ENCODE measurements at places on chromosomes 2 and 18.
A peak's percentile ranks its signal among the peaks of the same experiment; 100 is the strongest.

- H3K36me3 ChIP-seq, result no peaks in the 10 kb centered on the region
- H3K4me3 ChIP-seq, result no peak overlapping the region
- DNase-seq, result no peak
- H3K27ac ChIP-seq, result no peak overlapping the region
- H3K4me1 ChIP-seq, result peaks cover 6% of the 10 kb centered on the region
Measured at GRCh38 chr2:30164131-30164925, 17.5 kb downstream of the YPEL5 start.

- H3K4me3 ChIP-seq, result no peak overlapping the region
- no peaks in the 10 kb centered on the region for H3K4me1 ChIP-seq
- no peaks in the 10 kb centered on the region for H3K27me3 ChIP-seq
- DNase-seq, result no peak
- H3K36me3 ChIP-seq, result no peaks in the 10 kb centered on the region
- no peak overlapping the region for H3K27ac ChIP-seq
Measured at GRCh38 chr2:162768656-162769055, 69.9 kb downstream of the KCNH7 start.

GRCh38 chr2:5479265-5479928 lies 212.8 kb upstream of the SOX11 start:
- DNase-seq, result peak; percentile 28
- H3K36me3 ChIP-seq, result no peaks in the 10 kb centered on the region
- H3K27me3 ChIP-seq, result peaks cover 16% of the 10 kb centered on the region
- no peaks in the 10 kb centered on the region for H3K4me1 ChIP-seq
- H3K4me3 ChIP-seq, result no peak overlapping the region

GRCh38 chr2:225600444-225600843 lies 200.9 kb downstream of the NYAP2 start:
- H3K36me3 ChIP-seq, result no peaks in the 10 kb centered on the region
- peaks cover 4% of the 10 kb centered on the region for H3K27me3 ChIP-seq
- H3K4me1 ChIP-seq, result no peaks in the 10 kb centered on the region
- DNase-seq, result no peak
- H3K27ac ChIP-seq, result no peak overlapping the region

DNA sequence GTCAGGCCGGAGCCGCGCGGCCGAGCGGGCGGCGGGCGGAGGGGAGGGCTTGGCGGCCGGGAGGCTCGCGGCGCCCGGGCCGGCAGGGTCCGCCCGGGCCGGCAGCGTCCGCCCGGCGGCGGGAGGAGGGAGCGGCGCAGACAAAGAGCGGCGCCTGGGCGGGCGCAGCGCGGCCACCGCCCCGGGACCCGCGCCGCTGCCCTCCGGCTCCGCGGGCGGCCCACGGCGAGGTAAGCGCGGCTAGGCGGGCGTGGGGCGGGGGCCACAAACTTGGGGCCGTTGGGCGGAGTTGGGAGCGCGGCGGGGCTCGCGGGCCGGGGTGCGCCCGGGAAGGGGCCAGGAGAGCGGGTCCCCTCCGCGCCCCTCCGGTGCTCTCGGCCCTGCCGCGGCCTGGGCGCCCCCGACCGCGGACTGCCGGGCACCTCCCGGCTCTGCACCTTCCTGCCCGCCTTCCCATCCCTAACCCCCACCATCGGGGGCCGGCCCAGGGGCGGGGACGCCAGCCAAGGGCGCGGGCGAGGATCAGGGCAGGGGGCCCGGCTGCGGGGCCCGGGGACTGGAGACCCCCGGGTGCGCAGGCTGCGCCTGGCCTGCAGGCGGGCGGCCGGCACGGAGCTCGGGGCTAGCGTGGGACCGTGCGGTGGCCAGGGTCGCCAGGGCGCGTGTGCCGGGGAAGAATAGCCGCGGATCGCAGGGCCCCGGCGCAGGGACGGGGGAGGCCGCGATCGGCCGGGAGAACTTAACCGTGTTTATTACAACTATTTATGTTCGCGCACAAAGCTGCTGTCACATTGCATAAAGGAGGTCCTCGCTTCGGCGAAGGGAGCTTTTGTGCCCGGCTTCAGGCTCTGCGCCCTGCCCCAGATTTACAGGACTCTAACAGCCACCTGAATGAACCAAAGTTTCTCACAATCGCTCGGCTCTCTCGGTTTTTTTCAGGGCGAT lies at the start of gene NCK2:
Gene NCK2 (plus strand): TSS at position 4 of the 945 bp plus-strand sequence. CDS start 110,152 bp downstream, outside the sequence.
- peaks cover 70% of the 10 kb centered on the region for H3K4me1 ChIP-seq
- H3K4me3 ChIP-seq, result peak within 1 kb of the TSS; percentile 88
- peak within 1 kb of the TSS; percentile 96 for H3K27ac ChIP-seq
- H3K36me3 ChIP-seq, result peaks cover 37% of the 10 kb centered on the region
- no peak for DNase-seq

DNA sequence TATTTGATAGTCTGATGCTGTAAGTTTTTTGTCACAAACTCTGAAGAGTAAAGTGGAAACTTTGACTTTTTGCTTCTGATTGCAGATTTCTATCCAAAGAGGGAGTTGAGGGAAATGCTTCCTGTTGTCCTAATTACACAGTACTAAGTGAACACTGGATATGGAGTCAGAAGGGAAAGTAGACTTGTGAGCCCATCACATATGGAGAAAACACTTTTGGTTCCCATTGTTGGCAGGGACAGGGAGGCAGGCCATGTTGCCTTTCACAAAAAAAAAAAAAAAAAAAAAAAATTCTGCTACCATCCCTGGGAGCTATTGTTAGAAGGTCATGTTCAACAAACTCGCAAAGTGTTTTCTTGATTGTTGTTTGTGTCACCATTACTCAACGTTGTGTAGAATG lies 144.3 kb downstream of the RPIA start:
- H3K36me3 ChIP-seq, result no peaks in the 10 kb centered on the region
- no peaks in the 10 kb centered on the region for H3K27me3 ChIP-seq
- H3K4me3 ChIP-seq, result no peak overlapping the region
- no peak for DNase-seq
- no peaks in the 10 kb centered on the region for H3K4me1 ChIP-seq

- no peak overlapping the region for H3K4me3 ChIP-seq
- H3K27ac ChIP-seq, result no peak overlapping the region
- H3K4me1 ChIP-seq, result no peaks in the 10 kb centered on the region
- DNase-seq, result no peak
Measured at GRCh38 chr2:236583621-236584203, 14.1 kb downstream of the ACKR3 start.

- H3K27ac ChIP-seq, result peak overlapping the region; percentile 52
- peaks cover 1% of the 10 kb centered on the region for H3K36me3 ChIP-seq
- no peak overlapping the region for H3K4me3 ChIP-seq
- peak; percentile 35 for DNase-seq
Measured at GRCh38 chr18:74248595-74248994, 43.2 kb downstream of the CYB5A start.

GRCh38 chr2:157820193-157820592 lies 55.9 kb downstream of the ACVR1 start:
- peaks cover 4% of the 10 kb centered on the region for H3K4me1 ChIP-seq
- no peak for DNase-seq
- no peak overlapping the region for H3K27ac ChIP-seq

- H3K36me3 ChIP-seq, result no peaks in the 10 kb centered on the region
- no peak overlapping the region for H3K4me3 ChIP-seq
- no peaks in the 10 kb centered on the region for H3K27me3 ChIP-seq
- DNase-seq, result no peak
- H3K27ac ChIP-seq, result no peak overlapping the region
- peaks cover 4% of the 10 kb centered on the region for H3K4me1 ChIP-seq
Measured at GRCh38 chr2:40680547-40680946, 228.7 kb upstream of the SLC8A1 start.

DNA sequence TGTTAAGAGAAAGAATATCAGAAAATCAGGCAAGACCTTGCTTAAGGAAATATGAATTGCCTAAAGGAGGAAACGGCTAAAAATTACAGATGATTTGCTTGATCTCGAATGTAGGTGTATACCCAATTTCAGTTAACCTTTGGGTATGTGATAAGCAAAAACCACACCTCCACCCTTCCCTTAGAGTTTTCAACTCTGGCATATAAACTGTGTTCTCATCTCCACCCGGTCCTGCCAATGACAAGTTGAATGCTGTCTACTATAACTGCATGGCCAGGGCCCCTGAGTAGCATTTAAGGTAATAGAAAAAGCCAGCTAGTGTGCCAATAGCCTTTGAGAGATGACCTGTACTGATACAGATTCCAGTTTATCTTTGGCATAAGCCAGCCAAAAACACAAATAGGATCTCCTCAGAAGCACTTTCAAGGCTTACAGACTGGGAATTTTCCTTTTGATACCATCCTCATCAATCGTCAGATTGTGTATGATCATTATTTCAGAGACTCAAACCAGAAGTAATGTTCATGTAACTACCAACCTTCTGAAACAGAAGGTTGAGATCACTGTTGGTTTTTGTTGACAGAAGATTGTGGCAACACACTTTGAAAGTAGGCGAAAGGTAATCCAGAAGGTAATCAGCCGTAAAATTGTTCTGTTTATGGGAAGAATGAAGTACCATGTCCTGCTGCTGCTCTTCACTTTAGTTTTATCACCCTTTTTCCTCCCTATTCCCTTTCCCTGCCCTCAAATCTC lies 163.1 kb downstream of the GFPT1 start:
- H3K4me1 ChIP-seq, result no peaks in the 10 kb centered on the region
- no peak overlapping the region for H3K27ac ChIP-seq
- no peak overlapping the region for H3K4me3 ChIP-seq
- peaks cover 8% of the 10 kb centered on the region for H3K27me3 ChIP-seq
- H3K36me3 ChIP-seq, result no peaks in the 10 kb centered on the region

GRCh38 chr2:221600388-221600787 lies 28.3 kb upstream of the EPHA4 start:
- no peak overlapping the region for H3K27ac ChIP-seq
- no peaks in the 10 kb centered on the region for H3K36me3 ChIP-seq
- H3K27me3 ChIP-seq, result peaks cover 9% of the 10 kb centered on the region

GRCh38 chr18:136433-136832 lies 21.9 kb upstream of the USP14 start:
- no peaks in the 10 kb centered on the region for H3K27me3 ChIP-seq
- H3K27ac ChIP-seq, result no peak overlapping the region
- no peak overlapping the region for H3K4me3 ChIP-seq
- DNase-seq, result peak; percentile 40
- H3K4me1 ChIP-seq, result no peaks in the 10 kb centered on the region
- H3K36me3 ChIP-seq, result no peaks in the 10 kb centered on the region

- peaks cover 27% of the 10 kb centered on the region for H3K27me3 ChIP-seq
- no peaks in the 10 kb centered on the region for H3K4me1 ChIP-seq
- H3K4me3 ChIP-seq, result no peak overlapping the region
- no peak for DNase-seq
Measured at GRCh38 chr18:48098538-48098937, 168.1 kb upstream of the SMAD2 start.

DNA sequence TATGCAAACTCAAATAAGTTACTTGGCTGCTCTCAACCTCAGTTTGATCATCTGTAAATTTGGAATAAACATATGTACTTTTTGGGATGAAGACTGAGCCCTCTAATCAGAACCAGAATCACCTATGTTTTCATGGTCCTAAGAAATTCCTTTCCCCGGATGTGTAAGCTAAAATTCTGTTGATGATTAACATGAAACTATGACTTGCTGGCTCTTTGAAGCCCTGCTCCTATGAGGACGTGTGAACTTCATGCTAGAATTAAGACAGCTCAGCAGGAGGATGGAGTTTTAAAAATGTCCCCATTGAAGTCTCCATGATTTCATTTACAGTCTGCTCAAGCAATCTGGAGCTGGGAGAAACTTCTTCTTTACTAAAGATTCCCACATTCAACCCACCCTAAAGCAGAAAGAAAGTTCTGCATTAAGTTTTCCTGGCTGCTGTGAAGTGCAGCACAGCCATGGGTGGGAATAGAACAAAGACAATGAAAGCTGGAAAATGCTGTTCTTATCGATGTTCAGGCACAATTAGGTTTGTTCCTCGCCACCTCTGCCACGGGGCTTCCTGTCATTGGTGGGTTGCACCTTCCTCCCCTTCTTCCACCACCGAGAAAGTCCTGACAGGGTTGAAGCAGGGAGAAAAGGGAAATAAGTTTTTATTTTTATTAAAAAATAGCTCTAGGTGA lies 50.9 kb downstream of the ADCYAP1 start:
- H3K4me3 ChIP-seq, result no peak overlapping the region
- no peak for DNase-seq
- H3K36me3 ChIP-seq, result no peaks in the 10 kb centered on the region
- no peak overlapping the region for H3K27ac ChIP-seq
- peaks cover 5% of the 10 kb centered on the region for H3K27me3 ChIP-seq

DNA sequence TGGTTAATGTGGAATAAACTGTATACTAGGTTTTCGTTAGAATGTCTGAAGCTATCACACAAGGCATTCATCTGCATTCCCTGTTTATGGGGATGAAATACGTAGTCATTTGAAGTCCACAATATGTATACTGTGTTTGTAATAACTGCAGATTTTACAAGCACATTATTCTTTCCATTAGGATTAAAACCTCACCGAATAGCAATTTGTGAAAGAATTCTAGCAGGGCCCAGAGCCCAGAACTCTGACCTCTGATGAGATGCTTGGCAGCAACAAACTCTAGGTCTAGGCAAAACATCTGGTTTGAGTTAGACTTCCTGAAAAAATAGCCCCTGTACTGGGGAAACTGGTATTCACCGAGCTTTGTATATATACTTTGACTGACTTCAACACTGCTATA lies 158.2 kb downstream of the SRBD1 start:
- no peak overlapping the region for H3K27ac ChIP-seq
- DNase-seq, result no peak
- no peaks in the 10 kb centered on the region for H3K4me1 ChIP-seq
- H3K4me3 ChIP-seq, result no peak overlapping the region
- H3K36me3 ChIP-seq, result no peaks in the 10 kb centered on the region

DNA sequence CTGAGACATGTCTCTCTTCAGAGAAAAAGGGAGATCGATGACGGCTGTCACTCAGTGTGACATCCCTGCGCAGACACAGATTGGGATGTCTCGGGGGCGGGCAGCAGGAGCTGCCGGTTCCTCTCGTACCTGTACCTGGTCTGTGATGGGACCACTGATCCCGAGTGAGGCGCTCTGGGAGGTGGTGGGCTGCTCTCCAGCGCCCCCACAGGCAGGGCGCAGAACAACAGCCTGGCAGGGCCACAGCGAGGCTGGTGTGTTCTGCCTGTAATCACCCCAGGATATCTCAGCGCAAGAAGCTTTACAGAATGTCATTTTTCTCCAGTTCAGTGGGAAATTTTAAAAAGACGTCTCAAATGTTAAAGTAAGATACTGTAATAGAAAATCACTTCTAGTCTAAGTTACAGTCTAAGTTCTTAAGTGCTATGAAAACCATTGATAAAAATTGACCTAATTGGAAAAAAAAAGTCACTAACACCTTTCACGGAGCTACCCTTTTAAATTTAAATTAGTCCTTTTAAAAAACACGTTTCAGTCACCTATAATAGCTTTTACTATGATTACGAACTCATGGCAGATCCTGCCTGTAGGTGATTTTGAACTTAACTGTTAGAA lies 189.8 kb downstream of the SNTG2 start:
- no peak overlapping the region for H3K4me3 ChIP-seq
- peak; percentile 61 for DNase-seq
- H3K27ac ChIP-seq, result no peak overlapping the region
- H3K27me3 ChIP-seq, result no peaks in the 10 kb centered on the region
- peaks cover 6% of the 10 kb centered on the region for H3K36me3 ChIP-seq

Measured in activated naive CD4-positive, alpha-beta T cell treated with anti-CD3 and anti-CD28 coated beads for 36 hours (primary cell).